Cardiac fibroblast (primary cell): ENCODE measurements at places on chromosomes 16 and 17.
A peak's percentile ranks its signal among the peaks of the same experiment; 100 is the strongest.

DNA sequence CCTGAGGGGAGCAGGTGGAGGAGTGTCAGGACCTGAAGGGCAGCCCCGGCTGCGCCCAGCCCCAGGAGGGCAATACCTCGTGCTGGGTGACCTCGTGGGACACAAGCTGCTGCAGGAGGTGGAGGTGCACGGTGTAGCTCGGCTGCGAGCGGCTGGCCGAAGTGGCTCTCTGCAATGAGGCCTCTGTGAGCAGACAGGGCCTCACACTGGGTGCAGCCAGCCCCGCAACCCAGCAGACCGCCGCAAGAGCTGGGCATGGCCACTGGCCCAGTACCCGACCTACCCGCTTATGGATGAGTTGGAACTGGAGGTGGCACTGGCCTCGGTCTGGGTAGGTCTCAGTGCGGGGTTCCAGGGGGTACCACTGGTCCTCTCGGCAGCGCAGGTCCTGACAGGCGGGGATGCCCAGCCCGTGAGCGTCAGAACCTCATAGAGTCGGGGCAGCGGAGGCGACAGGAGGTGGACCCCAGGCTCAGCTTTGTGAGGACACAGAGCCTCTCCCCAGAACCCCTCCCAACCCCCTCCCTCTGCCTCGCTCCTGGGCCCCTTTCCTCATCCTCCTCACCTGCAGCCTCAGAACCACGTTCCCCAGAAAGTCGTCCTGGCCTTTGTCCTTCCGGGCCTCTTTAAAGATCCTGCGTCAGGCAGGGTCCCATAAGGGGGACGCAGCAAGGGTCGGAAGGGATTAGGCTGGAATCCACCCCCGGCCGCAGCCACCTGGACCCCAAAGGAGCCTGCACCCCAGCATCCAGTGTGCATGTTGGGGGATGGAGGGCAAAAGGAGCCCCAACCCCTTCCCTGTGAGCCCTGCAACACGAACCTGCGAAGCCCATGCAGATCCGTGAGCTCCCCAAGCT, 4.0 kb downstream of the UNC13D start:
- DNase-seq = no peak

DNA sequence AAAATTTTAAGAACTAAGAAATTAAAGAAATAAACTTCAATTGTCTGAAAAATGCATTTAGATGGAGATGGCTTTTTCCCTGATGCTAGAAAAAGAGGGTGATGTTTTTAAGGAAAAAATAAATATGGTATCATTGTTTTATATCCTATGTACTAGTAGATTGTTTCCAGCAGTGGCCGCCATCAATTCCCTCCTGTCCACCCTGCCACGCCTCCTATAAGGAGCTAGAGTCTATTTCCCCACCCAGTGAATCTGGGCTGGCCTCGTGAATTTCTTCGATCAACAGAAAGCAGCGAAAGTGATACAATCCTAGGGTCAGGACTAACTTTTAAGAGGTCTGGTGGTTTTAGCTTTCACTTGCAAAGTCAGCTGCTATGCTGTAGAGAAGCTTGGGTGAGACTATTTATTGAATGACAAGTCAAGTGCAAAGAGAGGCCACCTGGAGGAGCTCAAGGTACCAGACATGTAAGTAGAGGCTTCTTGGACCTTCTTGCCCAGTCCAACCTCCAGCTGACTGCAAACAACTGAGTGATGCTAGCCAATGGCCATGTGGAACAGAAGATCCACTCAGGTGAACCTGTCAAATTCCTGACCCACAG, 80.9 kb upstream of the MTMR4 start:
- DNase-seq = no peak

GRCh38 chr17:30323895-30324319, 9.9 kb downstream of the TMIGD1 start:
- peak; percentile 66 for DNase-seq

- DNase-seq = no peak
These were observed 16.4 kb upstream of the ALOX15B start for GRCh38 chr17:8022360-8023003.

DNA sequence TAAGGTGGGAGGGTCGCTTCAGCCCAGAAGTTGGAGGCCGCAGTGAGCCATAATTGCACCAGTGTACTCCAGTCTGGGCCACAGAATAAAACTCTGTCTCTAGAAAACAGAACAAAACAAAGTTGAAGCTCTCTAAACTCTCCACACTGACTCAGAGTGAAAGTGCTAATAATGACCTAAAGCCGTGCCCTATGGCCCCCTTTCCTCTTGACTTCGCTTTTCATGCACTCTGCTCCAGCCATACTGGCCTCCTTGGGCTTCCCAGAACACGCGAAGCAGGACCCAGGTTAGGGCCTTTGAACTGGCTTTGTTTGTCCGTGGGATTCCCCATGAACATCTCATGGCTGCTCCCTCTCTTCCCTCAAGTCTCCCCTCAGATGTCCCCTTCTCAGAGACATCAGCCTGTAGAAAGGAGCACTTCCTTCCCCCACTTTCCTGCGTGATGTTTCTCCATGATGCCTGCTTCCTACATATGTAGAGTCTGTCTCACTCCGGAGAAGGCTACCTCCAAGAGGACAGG, 18.6 kb upstream of the SPN start:
- DNase-seq = no peak

GRCh38 chr16:54712866-54713265, 217.8 kb upstream of the IRX5 start:
- DNase-seq = no peak

DNA sequence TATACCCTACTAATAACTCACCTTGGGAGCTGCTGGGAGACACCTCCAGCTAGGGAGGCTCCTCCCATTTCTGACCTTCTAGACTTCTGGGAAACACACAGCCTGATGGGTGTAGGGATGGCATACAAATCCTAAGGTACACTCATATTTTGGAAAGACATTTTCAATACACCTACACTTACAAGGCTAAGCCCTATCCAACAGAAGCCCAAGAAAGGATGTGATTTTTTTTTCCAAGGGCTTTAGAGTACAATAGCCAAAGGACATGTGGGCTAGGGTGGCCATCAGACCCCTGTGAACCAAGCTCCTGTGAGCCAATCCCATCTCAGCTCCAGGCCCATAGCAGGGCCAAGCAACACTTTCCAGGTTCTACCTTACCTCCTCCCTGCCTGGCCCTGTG, 143.9 kb downstream of the AATF start:
- no peak for DNase-seq

GRCh38 chr16:19610200-19610599, 54.7 kb downstream of the VPS35L start:
- DNase-seq = no peak

DNA sequence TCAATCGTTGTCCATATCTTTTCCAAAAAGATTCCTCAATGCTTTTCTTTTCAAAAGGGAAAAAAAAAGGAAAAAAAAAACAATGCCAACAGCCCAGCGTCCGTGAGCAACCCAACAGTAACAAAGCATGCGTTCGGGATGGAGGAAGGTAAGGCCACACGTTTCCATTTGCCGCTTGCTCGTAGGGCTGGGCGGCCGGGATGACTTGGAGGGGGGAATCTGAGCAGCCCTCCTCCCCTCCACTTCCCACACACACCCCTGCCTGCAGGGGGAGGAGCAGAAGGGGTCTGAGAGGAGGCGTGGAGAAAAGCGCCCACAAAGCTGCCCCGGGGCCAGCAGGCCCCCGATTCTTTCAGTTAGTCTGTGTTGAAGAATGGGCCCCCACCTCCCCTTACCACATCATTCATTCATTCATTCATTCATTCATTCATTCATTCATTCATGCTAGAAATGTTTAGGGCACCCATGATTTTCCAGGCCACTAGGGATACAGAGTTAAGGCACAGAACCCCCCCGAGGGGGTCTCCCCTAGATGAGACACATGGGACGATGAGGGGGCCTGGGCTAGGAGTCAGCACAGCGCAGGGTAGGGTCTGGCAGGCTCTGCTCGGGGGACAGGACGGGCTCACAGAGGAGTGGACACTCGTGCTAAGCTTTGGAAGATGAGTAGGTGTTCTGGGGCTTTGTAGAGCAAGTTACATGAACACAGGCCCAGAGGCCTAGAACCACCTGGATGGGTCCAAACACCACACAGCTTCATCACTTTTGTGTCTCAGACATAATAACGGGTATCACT, 10.9 kb upstream of the TBX2 start:
- DNase-seq = no peak

- no peak for DNase-seq
These were observed 4.9 kb downstream of the IRX3 start for GRCh38 chr16:54281535-54282201.
